Left ventricle myocardium superior (tissue), 1 donor: ENCODE measurements at places on chromosomes 2 and 18. TPM values are rescaled to one million over a fixed set of nuclear protein-coding genes. Genes with fewer than 3 reads are reported as not detected.

The SCTR gene
- 1.0 TPM for total RNA-seq

The ALK gene
- not detected for total RNA-seq

The LBH gene
- total RNA-seq = 129 TPM

The NGEF gene
- total RNA-seq = not detected

The R3HDM1 gene
- 17.7 TPM for total RNA-seq

The WNT10A gene
- not detected for total RNA-seq

The OTOF gene
- total RNA-seq = not detected

The ASTL gene
- total RNA-seq = not detected

The UGT1A10 gene
- total RNA-seq = not detected

The DLGAP1 gene
- not detected for total RNA-seq

The POTEC gene
- total RNA-seq = not detected

The SIX3 gene
- not detected for total RNA-seq

The CPLX4 gene
- not detected for total RNA-seq

The RTP5 gene
- not detected for total RNA-seq

The AQP4 gene
- 20.0 TPM for total RNA-seq

The ALPI gene
- total RNA-seq = not detected

The RIT2 gene
- not detected for total RNA-seq

The PTPRN gene
- total RNA-seq = not detected

The DIPK1C gene
- total RNA-seq = 6.3 TPM

The FBLN7 gene
- 0.32 TPM for total RNA-seq

The COPS9 gene
- 204 TPM for total RNA-seq

The TCF23 gene
- 0.10 TPM for total RNA-seq

The RNU2-63P gene
- total RNA-seq = not detected

The CCBE1 gene
- 0.92 TPM for total RNA-seq

The FBXO41 gene
- total RNA-seq = 0.69 TPM

The LDLRAD4 gene
- total RNA-seq = 26.0 TPM

The DNAJC5G gene
- total RNA-seq = 2.1 TPM

The ACTR3 gene
- 117 TPM for total RNA-seq

The C2orf15 gene
- total RNA-seq = 0.30 TPM

The ICA1L gene
- 6.9 TPM for total RNA-seq

The MLPH gene
- total RNA-seq = 88.9 TPM

The FMNL2 gene
- total RNA-seq = 6.4 TPM

The SERPINB12 gene
- total RNA-seq = not detected

The ADCY3 gene
- 14.6 TPM for total RNA-seq

The NPPC gene
- total RNA-seq = 7.2 TPM

The GLI2 gene
- 2.1 TPM for total RNA-seq
